Natural killer cell (primary cell): ENCODE measurements at places on chromosomes 13 and 19. TPM values are rescaled to one million over a fixed set of nuclear protein-coding genes. Genes with fewer than 3 reads are reported as not detected.

GRCh38 chr13:42047561-42048341 lies 697 bp upstream of the DGKH start:
- no peak overlapping the region for H3K27ac ChIP-seq
- peak overlapping the region; percentile 43 for H3K4me3 ChIP-seq
- no peaks in the 10 kb centered on the region for H3K36me3 ChIP-seq
- H3K4me1 ChIP-seq: peaks cover 18% of the 10 kb centered on the region
- peaks cover 20% of the 10 kb centered on the region for H3K27me3 ChIP-seq
- no peak for DNase-seq

GRCh38 chr13:92827503-92827902 lies 399.1 kb upstream of the GPC6 start:
- H3K4me1 ChIP-seq: no peaks in the 10 kb centered on the region
- no peaks in the 10 kb centered on the region for H3K36me3 ChIP-seq
- H3K27ac ChIP-seq: no peak overlapping the region
- H3K27me3 ChIP-seq: no peaks in the 10 kb centered on the region
- H3K4me3 ChIP-seq: no peak overlapping the region

- no peaks in the 10 kb centered on the region for H3K27me3 ChIP-seq
- H3K4me3 ChIP-seq: no peak overlapping the region
- no peak for DNase-seq
These were observed 132.2 kb downstream of the FREM2 start for GRCh38 chr13:38819053-38819452.

Gene SPACA4
- total RNA-seq: not detected

- no peak overlapping the region for H3K4me3 ChIP-seq
- H3K27me3 ChIP-seq: no peaks in the 10 kb centered on the region
- H3K4me1 ChIP-seq: peaks cover 96% of the 10 kb centered on the region
- H3K27ac ChIP-seq: peak overlapping the region; percentile 78
- DNase-seq: peak; percentile 60
These were observed 22.2 kb downstream of the RASA3 start for GRCh38 chr13:114110091-114110829.

DNA sequence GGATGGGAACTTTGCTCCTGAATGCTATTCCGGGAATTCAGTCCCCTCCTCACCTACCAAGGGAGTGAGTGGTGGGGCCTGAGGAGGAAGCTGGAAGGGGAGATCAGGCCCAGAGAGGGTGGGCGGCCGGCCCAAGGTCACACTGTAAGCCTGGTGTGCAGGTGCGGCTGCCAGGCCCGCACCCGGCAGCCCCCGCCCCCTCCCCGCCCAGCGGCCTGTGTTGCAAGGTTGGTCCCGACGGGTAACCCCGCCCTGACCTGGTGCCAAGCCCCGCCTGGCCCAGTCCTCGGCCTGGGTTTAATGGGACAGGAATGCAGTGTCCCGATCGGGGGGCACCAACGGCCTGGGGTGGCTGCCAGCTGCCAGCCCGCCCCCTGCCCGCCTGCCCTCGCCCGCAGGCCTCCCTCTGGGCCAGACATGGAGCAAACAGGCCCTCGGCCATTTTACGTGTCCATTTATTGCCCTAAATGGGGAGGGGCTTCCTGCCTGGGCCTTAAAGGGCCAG lies 5.5 kb downstream of the ZBTB7A start:
- H3K27ac ChIP-seq: peak overlapping the region; percentile 97
- H3K4me3 ChIP-seq: no peak overlapping the region

- DNase-seq: no peak
- H3K4me3 ChIP-seq: no peak overlapping the region
- H3K4me1 ChIP-seq: no peaks in the 10 kb centered on the region
- no peak overlapping the region for H3K27ac ChIP-seq
- no peaks in the 10 kb centered on the region for H3K36me3 ChIP-seq
- H3K27me3 ChIP-seq: no peaks in the 10 kb centered on the region
These were observed 390.4 kb upstream of the GPC6 start for GRCh38 chr13:92836171-92836570.

GRCh38 chr13:50928102-50928501 lies 18.5 kb downstream of the RNASEH2B start:
- no peak overlapping the region for H3K4me3 ChIP-seq
- peaks cover 30% of the 10 kb centered on the region for H3K36me3 ChIP-seq
- no peak overlapping the region for H3K27ac ChIP-seq

DNA sequence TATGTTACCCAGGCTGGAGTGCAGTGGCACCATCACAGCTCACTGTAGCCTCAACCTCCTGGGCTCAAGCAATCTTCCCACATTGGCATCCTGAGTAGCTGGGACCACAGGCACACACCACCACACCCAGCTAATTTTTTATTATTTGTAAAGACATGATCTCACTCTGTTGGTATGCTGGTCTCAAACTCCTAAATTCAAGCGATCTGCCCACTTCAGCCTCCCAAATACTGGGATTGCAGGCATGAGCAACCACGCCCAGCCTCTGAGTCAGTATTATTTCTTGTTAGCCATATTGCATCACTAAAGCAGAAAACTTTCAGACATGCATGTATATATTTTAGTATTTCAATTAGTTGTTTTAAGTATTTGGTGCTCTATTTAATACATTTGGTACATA lies 376.4 kb downstream of the GPC6 start:
- H3K4me3 ChIP-seq: no peak overlapping the region
- H3K27me3 ChIP-seq: no peaks in the 10 kb centered on the region
- no peak overlapping the region for H3K27ac ChIP-seq
- H3K4me1 ChIP-seq: no peaks in the 10 kb centered on the region
- H3K36me3 ChIP-seq: no peaks in the 10 kb centered on the region
- DNase-seq: no peak

Gene MRPL57
- 8.3 TPM for total RNA-seq

Gene FAM124A
- not detected for total RNA-seq

DNA sequence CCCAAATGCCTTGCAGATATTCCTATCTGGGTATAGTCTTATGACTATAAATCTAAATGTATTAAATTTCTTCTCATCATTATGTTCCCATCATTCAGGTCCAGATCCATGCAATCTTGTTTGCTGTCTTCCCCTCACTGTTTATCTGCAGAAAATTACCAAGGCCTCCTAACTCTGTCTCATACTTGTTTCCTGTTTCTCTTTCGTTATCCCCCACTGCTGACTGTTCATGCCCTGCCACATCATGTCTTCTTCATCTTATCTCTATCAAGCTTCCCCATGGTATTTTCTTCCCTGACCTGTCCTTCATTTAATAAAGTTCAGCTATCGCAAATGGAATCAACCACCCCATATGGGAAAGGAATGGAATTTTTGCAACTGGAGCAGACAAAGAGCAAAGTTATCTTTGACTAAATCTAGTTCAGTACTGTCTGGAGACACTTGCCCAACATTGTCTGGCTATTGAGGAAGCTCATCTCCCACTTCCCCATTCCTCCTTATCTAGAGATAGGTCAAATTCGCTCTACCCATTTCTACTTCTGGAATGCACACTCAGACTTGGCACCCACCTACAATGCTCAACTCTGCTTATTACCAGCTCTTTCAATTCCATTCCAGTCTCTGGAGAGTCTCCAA lies 1358.1 kb downstream of the EFNB2 start:
- no peak overlapping the region for H3K27ac ChIP-seq
- no peaks in the 10 kb centered on the region for H3K36me3 ChIP-seq
- H3K4me3 ChIP-seq: no peak overlapping the region
- no peaks in the 10 kb centered on the region for H3K4me1 ChIP-seq

Gene LGALS14
- total RNA-seq: not detected

DNA sequence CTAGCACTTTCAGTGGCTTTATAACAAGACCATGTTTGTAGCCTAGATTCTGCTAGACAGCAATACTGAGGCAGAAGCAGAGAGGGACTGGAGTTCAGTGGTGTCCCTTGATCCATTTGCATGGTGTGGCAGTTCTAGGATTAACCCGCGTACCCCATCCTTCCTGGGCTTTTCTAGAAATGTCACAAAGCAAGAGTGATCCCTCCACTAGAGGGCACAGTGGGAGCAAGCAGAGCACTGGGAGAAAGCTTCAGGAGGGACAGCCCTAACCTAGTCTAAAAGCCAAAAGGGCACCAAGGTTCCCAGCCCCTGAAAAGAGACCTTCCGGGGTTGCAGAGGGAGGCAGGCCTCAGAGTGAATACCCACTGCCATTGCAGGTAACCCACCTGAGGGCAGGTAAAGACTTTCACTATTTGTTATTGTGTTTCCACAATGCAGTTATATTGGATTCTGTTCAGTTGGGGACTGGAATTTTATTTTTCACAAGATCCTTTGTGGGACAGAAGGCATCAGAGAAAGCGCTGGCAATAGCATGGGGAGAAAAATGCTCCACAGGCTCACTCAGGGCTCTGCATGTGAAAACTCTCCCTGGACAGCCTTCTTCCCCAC lies 170.6 kb downstream of the FLT1 start:
- H3K36me3 ChIP-seq: no peaks in the 10 kb centered on the region
- peak; percentile 75 for DNase-seq
- H3K27ac ChIP-seq: no peak overlapping the region
- H3K4me3 ChIP-seq: no peak overlapping the region
- H3K4me1 ChIP-seq: no peaks in the 10 kb centered on the region
- H3K27me3 ChIP-seq: no peaks in the 10 kb centered on the region

Gene SHISA7
- not detected for total RNA-seq

DNA sequence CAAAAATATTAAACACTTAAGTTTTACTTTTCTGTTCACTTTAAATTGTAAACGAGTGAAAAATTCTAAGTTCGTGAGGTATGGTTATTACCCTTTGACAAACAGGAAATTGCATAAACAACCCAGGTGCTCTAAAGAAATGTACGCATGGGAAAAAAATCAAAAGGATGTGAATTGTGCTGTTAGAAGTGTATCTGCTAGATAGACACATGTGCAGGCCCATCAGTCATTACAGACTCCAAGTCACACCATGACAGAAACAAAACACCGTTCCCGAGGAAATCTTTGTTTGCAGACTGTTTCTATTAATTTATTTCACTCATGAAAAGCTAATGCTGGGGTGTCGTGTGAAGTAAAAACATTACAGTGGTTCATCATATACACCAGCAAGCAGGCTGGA lies 17.0 kb upstream of the DOCK9 start:
- H3K36me3 ChIP-seq: no peaks in the 10 kb centered on the region
- H3K27me3 ChIP-seq: no peaks in the 10 kb centered on the region
- no peak overlapping the region for H3K27ac ChIP-seq
- H3K4me1 ChIP-seq: peaks cover 19% of the 10 kb centered on the region

DNA sequence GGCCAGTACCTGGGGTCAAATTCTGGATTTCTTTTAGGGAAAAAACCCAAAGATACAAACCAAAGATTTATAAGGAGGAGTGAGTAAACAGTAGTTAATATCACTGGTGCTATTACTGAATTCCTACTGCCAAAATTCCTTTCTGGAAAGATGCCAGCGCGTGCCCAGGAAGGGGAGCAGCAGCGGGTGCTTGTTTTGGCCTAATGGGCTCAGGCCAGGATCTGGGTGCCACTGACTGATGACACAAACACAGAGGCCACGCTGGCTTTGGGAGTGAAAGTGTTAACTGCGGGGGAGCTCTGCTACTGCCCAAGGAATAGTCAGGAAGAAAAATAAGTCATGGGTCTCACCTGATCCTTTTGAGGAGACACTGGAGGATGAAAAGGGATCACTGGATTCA lies 61.2 kb downstream of the KLF2 start:
- H3K4me1 ChIP-seq: peaks cover 40% of the 10 kb centered on the region
- no peak overlapping the region for H3K27ac ChIP-seq
- DNase-seq: no peak

GRCh38 chr13:21684576-21684975 lies 13.7 kb downstream of the FGF9 start:
- H3K36me3 ChIP-seq: no peaks in the 10 kb centered on the region
- no peak overlapping the region for H3K4me3 ChIP-seq
- DNase-seq: no peak
- no peak overlapping the region for H3K27ac ChIP-seq
- H3K27me3 ChIP-seq: no peaks in the 10 kb centered on the region

DNA sequence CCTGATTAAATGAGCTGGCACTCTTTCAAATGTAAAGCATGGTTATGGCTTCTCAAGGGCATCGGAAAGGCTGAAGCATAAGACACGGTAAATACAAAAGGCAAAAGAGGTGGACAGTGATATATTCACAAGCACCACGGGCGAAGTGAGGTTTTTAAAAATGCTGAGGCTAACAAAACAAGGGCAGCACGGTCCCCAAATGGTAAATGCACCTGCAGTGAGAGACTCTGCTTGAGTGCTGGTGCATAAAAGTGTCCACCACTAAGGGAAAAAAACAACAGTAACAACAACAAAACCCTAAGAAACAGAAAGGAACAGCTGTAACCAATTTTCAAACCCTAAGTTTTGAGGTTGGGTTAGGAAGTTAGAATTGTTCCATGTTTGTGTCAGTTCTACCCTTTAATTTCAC lies 234.9 kb downstream of the PCDH9 start:
- H3K4me3 ChIP-seq: no peak overlapping the region
- peak overlapping the region; percentile 49 for H3K27ac ChIP-seq
- no peaks in the 10 kb centered on the region for H3K36me3 ChIP-seq
- H3K27me3 ChIP-seq: no peaks in the 10 kb centered on the region

DNA sequence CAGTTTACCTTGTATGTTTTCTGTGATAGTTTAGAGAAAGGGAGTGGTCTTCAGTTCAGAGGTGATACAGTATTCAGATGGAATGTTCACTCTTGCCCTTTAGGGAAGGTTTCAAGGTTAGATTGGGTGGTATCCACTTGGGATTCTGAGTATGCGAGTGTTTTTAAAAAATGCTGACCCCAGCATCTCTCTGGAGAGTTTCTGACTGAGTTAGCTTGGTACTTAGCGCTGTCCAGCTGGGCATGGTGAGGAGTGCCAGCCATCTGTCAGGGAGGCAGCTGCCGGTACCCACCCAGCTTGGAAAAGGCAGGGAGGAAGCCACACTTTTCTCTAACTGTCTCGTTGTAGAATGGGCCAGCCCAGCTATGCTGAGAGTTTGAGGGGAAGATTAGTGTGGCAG lies 63.3 kb downstream of the ARHGEF7 start:
- H3K27me3 ChIP-seq: no peaks in the 10 kb centered on the region
- H3K27ac ChIP-seq: no peak overlapping the region
- peaks cover 2% of the 10 kb centered on the region for H3K36me3 ChIP-seq

Gene MED26
- total RNA-seq: 34.7 TPM

DNA sequence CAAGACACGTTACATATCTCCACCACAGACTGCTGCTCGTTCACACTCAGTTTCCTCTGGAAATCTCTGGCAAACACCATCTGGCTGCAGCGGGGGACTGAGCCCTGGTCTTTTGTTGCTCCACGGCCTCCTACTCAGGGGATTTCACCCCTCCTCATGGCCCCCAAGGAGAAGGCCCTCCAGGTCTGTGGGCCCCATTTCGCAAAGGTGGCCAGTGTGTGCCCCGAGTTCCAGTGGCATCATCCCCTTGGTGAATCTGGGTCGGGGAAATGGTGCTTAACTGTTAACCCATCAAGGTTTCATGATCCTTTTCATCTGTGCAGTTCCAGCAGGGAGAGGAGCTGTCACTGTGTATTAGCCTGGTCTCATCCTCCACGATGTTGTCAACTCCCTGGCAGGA lies 235.4 kb upstream of the MAB21L1 start:
- H3K27me3 ChIP-seq: no peaks in the 10 kb centered on the region
- no peak overlapping the region for H3K4me3 ChIP-seq

DNA sequence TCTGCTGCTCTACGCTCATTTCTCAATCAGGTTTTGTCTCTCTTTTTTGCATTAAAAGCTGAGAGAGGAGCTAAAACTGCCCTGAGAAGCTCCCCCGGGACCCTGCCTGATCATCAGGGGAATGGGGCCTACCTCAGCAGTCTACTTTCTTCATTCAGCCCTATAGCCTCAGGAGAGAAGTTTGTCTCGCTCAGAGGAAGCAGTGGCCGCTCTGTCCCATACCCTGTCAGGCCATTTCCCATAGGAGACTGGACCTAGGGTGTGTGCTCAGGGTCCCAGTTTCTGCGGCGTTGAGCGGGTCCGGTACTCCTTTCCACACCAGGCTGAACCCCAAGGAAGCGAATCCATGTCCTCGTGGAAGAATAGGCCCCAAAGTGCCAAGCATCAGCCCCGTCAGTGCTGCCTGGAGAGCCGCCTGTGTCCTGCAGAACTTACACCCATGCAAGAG lies 21.7 kb downstream of the UBE2L5 start:
- no peaks in the 10 kb centered on the region for H3K36me3 ChIP-seq
- no peak overlapping the region for H3K4me3 ChIP-seq
- DNase-seq: no peak
- no peaks in the 10 kb centered on the region for H3K27me3 ChIP-seq
- peak overlapping the region; percentile 32 for H3K27ac ChIP-seq
- H3K4me1 ChIP-seq: peaks cover 12% of the 10 kb centered on the region
